ENCODE measurements at places on chromosomes 12 and 14.
A peak's percentile ranks its signal among the peaks of the same experiment; 100 is the strongest.

DNA sequence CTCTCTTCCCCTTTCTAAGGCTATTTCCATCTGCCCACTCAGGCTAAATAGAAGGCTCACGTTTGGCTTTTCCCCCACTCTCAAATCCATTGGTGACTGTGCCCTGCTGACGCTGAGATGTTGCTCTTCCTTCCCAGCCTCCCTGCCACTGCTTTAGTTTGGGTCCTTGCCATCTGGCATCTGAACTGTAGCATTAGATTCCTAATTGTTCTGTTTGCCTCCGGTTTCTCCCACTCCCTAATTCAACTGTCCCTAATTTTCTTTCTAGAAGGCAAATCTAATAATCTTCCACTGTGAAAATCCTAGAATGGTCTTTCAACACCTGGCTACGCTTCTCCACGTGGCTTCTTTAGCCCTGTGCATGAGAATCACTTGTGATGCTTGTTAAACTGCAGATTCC lies 37.6 kb upstream of the SMOC1 start:
- no peak for DNase-seq

DNA sequence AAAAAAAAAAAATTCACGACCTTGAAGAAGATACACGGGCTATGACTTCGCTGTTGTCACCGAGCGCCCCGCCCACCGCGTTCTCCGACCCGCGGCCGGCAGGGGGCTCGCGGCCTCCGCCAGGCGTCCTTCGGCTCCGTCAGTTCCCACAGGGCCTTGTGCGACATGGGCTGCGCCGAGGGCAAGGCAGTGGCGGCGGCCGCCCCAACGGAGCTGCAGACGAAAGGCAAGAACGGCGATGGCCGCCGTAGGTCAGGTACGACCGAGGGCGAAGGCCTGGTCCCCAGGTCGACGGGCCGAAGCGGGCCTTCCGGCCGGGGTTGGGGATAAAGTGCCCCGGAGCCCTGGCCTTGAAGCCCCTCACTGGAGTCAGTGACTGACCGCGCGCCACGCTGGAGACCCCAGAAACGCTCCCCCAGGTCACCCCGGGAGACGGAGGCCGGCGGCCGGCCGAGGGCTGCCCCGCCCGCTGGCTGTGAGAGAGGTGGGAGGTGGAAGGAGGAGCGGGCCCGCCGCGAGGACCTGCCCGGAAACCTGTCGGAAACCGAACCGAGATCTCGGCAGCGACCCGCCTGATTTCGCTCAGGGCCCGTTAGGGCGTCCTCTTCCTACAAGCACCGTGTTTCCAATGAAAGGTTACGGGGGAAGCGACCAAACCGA lies at the start of gene TXNRD1:
Gene TXNRD1 (plus strand): TSS at position 142 of the 660 bp plus-strand sequence. CDS start 24 bp downstream, at position 166.
- DNase-seq, result peak; percentile 77

GRCh38 chr14:68922201-68922621 lies 56.9 kb downstream of the ACTN1 start:
- no peak for DNase-seq

DNA sequence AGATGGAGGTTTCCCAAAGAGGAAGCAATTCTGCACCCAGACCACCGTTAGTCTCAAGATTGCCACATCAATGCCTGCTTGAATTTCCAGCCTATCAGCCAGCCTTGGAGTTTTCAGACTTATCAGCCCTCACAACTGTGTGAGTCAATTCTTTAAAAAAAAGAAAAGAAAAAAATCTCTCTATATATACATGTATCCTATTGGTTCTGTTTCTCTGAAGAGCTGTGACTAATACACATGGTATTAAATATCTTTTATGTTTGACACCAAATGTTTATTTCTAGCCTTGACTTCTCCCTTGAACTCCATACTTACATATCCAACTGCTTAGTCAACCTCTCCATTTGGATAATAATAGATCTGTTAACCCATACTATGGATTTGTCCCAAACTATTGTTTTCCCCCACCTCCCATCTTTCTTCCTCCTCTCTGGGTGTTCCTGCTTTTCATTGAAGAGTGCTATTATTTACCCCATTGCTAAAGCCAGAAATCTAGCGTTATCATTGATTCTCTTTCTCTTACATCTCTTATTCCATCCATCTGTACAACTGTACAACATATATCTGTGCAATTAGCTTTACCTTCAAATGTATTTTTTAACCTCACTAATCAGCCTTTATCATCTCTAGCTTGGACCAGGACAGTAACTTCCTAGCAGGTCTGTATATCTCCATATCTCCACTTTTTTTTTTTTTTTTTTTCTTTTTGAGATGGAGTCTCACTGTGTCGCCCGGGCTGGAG lies 22.7 kb upstream of the EID3 start:
- DNase-seq, result no peak

- DNase-seq, result no peak
These were observed 50.0 kb downstream of the SOX5 start for GRCh38 chr12:23899434-23899833.

- DNase-seq, result no peak
These were observed 101.3 kb downstream of the CACNA1C start for GRCh38 chr12:2154050-2154449.
